ENCODE measurements at places on chromosomes 7 and 10.

GRCh38 chr10:3805791-3806461 lies 20.9 kb upstream of the KLF6 start:
- peak; percentile 57 for DNase-seq

DNA sequence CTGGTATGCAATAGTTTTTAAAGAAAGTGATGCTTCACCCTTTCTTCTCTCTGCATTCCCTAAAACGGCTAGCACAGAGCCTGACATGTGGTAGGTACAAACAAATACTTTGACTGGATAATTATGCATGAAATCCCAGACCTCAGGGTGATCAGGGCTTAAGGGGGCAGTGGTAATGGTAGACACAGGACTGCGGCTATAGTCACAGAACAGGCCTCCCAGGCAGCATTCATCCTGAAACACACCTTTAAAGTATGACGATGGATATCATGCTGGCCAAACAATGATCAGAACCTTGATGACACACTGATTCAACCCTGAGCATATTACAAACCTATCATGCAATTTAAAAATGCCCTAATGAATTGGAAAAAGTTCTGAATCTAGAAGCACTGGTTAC lies 110.8 kb downstream of the PIP4K2A start:
- DNase-seq: no peak

GRCh38 chr10:67319976-67320375 lies 376.0 kb downstream of the CTNNA3 start:
- no peak for DNase-seq

- no peak for DNase-seq
Observed at GRCh38 chr10:131254859-131255252, 56.7 kb downstream of the TCERG1L start.

DNA sequence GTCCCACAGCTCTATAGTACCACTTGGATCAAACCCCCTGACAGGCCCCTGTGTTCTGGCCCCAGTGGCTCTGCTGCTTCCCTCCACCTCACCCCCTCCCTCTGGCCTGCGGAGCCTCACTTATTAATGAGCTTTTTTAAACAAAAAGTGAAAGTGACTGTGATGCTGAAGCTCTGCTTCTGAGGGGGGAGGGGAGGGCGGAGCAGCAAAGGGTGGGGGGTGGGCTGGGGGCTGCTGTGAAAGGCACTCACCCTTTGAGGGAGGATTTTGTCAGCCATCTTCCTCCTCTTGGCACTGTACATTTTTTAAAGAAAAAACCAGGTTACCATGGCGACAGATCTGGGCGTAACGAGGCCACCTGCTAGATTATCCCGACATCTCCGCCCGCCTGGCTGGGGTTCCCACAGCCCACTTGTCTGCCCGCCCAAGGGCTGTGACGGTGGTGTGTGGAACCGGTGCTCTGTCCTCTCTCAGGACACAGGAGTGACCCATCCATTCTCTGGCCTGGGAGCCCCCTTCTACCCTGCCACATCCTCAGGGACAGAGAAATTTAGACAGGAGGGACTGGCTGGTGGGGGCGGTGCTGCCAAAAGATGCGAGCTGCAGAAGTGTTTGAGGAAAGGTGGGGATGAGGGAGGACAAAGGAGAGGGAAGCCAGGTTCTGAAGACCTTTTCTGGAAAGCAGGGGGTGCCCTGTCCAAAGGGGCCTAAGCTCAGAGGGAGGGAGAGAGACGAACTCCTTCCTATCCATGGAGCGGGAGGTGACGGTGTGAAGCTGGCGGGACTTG lies 4.9 kb downstream of the SMARCD3 start:
- no peak for DNase-seq

GRCh38 chr10:106740-107139 lies 28.5 kb upstream of the ZMYND11 start:
- no peak for DNase-seq

GRCh38 chr7:27242555-27243339 lies at the start of gene EVX1:
Gene EVX1 (plus strand): TSS chr7:27242802. CDS start chr7:27243031, 229 bp downstream.
- peak; percentile 33 for DNase-seq

DNA sequence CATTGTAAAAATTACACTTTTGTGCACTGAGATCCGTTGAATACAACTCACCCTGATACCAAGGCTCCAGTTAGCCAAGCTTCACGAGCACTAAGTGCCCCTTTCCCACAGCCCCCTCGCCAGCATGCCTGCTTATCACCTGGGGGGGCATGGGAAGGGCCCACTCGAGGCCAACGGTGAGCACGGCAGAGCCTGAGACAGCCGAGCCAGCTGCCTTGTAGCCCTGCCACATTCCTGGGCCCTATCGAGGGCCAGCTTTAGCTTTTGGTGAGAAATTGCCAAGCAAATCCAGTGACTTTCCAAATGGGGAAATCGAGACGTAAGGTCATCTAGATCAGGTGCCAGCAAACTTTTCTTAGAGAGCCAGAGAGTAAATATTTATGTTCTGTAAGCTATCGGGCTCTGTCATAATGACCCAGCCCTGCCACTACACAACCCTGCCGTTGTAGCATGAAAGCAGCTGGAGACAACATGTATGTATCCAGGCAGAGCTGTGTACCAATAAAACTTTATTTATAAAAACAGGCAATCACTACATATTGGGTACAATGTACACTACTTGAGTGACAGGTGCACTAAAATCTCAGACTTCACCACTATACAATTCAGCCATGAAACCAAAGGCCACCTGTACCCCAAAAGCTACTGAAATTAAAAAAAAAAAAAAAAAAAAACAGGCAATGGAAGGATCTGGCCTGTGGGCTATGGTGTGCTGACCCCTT lies 83.6 kb downstream of the FAM53B start:
- no peak for DNase-seq

GRCh38 chr10:24847112-24848070 lies 105.0 kb downstream of the PRTFDC1 start:
- DNase-seq: no peak

DNA sequence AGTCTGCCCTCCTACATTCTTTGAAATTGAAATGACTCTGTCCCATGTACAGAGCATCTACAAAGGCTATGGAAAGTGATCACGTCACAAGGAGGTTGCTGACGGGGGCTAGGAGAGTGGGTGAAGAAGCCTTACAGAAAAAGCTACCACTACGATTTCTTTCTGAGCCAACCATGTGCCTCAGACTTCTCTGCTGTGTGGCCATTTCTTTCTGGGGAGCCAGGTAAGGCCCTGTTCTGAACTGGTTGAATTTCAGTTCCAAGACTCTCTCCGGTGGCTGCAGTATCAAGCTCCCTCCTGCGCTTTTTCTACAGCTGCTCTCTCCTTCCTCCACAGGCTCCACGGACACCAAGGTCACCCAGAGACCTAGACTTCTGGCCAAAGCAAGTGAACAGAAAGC lies 112.5 kb upstream of the PRSS1 start:
- DNase-seq: no peak

Measured in Calu3 (cell line).